ENCODE measurements at places on chromosomes 11 and 22. TPM values are rescaled to one million over a fixed set of nuclear protein-coding genes. Genes with fewer than 3 reads are reported as not detected.

Gene DUSP8
- total RNA-seq: 0.09 TPM

Gene OR51I1
- not detected for total RNA-seq

Gene CFL1
- 971 TPM for total RNA-seq

Gene AIFM3
- total RNA-seq: 4.3 TPM

Gene TMEM191C
- total RNA-seq: not detected

Gene TPBGL
- total RNA-seq: not detected

Gene PKP3
- total RNA-seq: 8.5 TPM

Gene SAA4
- total RNA-seq: not detected

Gene LYVE1
- total RNA-seq: 0.51 TPM

Gene NELL1
- total RNA-seq: 0.15 TPM

Gene CRYBB2
- total RNA-seq: not detected

Gene TMEM86A
- total RNA-seq: 0.87 TPM

DNA sequence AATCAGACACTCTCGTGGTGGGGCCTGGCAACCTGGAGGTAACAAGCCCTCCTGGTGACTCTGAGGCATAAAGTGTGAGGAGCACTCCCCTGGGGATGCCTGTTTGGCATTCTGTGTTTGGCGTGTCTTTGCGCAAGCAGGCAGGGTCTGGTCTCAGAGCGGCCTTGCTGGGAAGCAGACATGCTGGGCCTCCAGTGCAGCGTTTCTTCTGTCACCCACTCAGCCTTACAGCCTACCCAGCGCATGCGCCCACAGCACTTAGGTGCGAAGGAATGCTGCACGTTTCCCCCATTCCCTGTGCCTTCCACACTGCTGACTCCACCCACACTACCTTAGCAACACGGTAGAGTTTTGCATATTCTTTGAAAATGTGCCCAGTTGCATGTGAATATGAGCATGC lies 7.4 kb upstream of the CXCR5 start:
- no peaks in the 10 kb centered on the region for H3K4me1 ChIP-seq
- no peak overlapping the region for H3K27ac ChIP-seq
- no peak for DNase-seq
- H3K36me3 ChIP-seq: no peaks in the 10 kb centered on the region
- H3K4me3 ChIP-seq: no peak overlapping the region
- H3K27me3 ChIP-seq: no peaks in the 10 kb centered on the region

DNA sequence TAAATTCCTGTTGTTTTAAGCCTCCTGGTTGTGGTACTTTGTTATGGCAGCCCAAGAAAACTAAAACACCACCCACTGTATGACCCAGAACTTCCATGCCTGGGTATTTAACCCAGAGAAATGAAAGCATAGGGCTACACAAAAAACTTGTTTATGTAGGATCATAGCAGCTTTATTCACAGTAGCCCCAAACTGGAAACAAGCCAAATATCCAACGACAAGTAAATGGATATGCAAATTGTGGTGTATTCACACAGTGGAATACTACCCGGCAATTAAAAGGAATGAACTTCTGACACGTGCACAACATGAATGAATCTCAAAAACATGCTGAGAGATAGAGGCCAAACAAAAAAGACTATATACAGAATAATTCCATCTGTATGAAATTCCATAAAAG lies 62.2 kb upstream of the NAV2 start:
- H3K4me3 ChIP-seq: no peak overlapping the region
- H3K27ac ChIP-seq: no peak overlapping the region
- no peaks in the 10 kb centered on the region for H3K27me3 ChIP-seq
- no peaks in the 10 kb centered on the region for H3K36me3 ChIP-seq
- no peak for DNase-seq

GRCh38 chr11:46513934-46514342 lies 79.9 kb downstream of the AMBRA1 start:
- peak overlapping the region; percentile 32 for H3K27ac ChIP-seq
- H3K27me3 ChIP-seq: no peaks in the 10 kb centered on the region
- H3K4me1 ChIP-seq: peaks cover 3% of the 10 kb centered on the region
- no peak for DNase-seq
- H3K4me3 ChIP-seq: no peak overlapping the region

- H3K4me3 ChIP-seq: no peak overlapping the region
- peaks cover 14% of the 10 kb centered on the region for H3K4me1 ChIP-seq
- no peak overlapping the region for H3K27ac ChIP-seq
These were observed 58.6 kb downstream of the SIK2 start for GRCh38 chr11:111660822-111661221.

DNA sequence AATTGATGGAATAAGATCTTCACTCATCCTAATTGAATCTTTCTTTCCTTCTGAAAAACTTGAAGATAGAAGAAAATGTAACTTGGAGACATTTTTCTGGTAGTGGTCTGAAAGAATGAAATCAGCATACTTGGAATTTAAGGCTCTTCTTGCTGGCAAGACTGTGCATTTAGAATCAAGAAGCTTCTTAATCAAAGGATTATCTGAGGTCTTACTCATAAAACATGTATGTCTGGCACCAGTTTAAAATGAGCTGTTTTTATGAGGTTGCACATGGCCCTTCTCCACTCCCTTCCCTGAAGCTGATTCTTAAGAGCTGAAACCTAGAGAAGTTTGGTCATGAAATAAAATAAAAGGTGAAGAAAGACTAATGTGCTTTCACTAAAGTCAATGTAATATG lies 77.3 kb downstream of the ARHGEF12 start:
- H3K27ac ChIP-seq: no peak overlapping the region
- DNase-seq: no peak
- H3K4me3 ChIP-seq: no peak overlapping the region
- H3K36me3 ChIP-seq: peaks cover 4% of the 10 kb centered on the region
- H3K4me1 ChIP-seq: no peaks in the 10 kb centered on the region

DNA sequence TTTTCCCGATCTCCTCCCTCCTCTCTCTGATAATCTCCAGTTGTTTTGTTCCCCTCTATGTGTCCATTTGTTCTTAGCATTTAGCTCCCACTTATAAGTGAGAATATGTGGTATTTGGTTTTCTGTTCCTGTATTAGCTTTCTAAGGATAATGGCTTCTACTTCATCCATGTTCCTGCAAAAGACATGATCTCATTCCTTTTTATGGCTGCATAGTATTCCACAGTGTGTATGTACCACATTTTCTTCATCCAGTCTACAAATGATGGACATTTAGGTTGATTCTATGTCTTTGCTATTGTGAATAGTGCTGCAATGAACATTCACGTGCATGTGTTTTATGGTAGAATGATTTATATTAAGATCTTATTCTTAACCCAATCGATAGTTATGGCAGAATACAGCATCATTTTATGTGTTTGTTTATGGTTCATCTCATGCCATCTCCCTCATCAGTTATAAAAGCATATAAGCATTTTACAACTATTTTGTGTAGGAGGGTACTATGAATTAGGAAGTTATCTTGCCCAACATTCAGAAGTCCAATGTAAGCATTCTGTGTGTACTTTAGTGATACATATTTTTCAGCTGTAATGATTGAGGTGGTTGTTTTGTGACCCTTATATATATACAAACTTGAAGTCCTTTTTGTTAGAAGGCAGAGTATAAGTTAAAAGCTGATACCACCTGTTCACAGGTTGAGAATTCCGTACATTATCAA lies 3.2 kb downstream of the MS4A3 start:
- DNase-seq: no peak
- H3K36me3 ChIP-seq: no peaks in the 10 kb centered on the region
- no peaks in the 10 kb centered on the region for H3K4me1 ChIP-seq
- H3K27me3 ChIP-seq: no peaks in the 10 kb centered on the region
- no peak overlapping the region for H3K4me3 ChIP-seq

DNA sequence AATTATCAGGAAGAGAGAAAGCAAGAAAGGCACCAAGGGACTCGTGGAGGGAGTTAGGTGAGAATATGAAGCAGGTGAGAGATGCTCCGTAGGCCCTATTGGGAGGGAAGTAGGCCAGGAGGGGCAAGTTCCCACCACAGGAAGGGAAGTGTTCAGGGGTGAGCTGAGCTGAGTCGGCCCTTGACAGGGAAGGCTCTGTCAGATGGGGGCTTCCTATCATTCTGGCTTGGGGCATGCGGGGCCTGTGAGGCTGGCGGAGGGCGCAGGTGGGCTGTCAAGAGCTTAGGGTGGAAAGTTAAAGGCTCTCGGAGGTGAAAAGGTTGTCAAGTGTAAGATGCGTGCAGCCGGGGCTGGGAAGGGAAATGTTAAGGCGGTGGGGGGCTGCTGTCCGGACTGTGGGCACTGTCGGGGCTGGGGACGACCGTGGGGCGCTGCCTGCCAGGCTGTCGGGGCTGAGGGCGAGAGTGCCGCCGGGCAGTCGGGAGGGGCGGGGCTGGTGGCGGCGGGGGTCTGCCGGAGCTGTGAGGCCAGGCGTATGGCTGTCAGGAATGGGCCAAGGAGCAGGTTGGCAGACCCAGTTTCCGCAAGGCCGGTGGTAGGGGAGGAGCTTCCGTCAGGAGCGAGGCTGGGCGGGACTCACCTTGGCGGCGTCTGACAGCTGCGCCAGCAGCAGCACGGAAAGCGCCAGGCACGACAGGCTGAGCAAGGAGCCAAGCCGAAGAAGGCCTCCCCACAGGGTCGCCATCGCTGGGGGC lies 496 bp downstream of the TMEM9B start:
- peak; percentile 85 for DNase-seq
- H3K4me3 ChIP-seq: peak overlapping the region; percentile 81
- H3K27ac ChIP-seq: peak overlapping the region; percentile 66

GRCh38 chr11:93515441-93516025 lies 27.7 kb downstream of the SMCO4 start:
- peaks cover 44% of the 10 kb centered on the region for H3K4me1 ChIP-seq
- H3K36me3 ChIP-seq: no peaks in the 10 kb centered on the region
- no peak for DNase-seq
- H3K4me3 ChIP-seq: no peak overlapping the region
- no peaks in the 10 kb centered on the region for H3K27me3 ChIP-seq
- H3K27ac ChIP-seq: no peak overlapping the region

DNA sequence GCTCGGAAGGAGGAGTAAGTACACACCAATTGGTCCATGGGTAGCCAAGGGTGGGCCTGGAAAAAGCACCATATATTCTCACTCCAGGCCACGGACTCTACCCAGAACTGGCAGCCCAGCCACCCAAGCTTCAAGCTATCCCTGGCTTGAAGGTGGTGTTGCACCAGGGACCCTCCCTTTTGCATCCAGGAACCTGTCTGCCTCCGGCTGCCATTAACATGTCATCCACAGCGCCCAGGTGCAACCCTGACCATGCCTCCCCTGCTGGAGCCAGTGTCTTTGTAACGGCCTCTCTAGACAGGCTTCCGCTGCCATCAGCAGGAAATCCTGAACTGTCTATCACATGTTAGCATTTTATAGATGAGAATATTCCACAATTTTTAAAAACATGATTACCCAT lies 2158.5 kb upstream of the RAG2 start:
- no peak overlapping the region for H3K27ac ChIP-seq
- H3K36me3 ChIP-seq: no peaks in the 10 kb centered on the region
- no peaks in the 10 kb centered on the region for H3K4me1 ChIP-seq
- no peak overlapping the region for H3K4me3 ChIP-seq

- no peaks in the 10 kb centered on the region for H3K4me1 ChIP-seq
- no peaks in the 10 kb centered on the region for H3K36me3 ChIP-seq
- H3K27ac ChIP-seq: no peak overlapping the region
- H3K4me3 ChIP-seq: no peak overlapping the region
- no peak for DNase-seq
- H3K27me3 ChIP-seq: no peaks in the 10 kb centered on the region
These were observed 80.9 kb upstream of the MYO18B start for GRCh38 chr22:25661073-25661472.

DNA sequence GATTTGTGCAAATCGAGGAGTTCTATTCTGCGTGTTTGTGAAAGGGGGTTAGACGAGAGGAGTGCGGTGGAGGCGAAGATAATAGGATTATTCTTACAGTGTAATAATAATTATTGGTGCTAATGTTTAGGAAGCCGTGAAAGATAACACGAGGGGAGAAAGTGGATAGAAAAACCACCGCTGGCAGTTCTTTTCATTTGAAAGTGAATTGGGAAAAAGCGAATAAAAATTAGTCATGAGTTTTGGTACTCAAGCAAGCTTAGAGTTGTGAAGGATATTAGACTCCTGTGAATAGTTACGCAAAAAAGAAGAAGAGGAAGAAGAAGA lies 575 bp downstream of the SLC6A5 start:
- H3K36me3 ChIP-seq: no peaks in the 10 kb centered on the region
- peaks cover 15% of the 10 kb centered on the region for H3K4me1 ChIP-seq
- peaks cover 100% of the 10 kb centered on the region for H3K27me3 ChIP-seq
- DNase-seq: no peak

DNA sequence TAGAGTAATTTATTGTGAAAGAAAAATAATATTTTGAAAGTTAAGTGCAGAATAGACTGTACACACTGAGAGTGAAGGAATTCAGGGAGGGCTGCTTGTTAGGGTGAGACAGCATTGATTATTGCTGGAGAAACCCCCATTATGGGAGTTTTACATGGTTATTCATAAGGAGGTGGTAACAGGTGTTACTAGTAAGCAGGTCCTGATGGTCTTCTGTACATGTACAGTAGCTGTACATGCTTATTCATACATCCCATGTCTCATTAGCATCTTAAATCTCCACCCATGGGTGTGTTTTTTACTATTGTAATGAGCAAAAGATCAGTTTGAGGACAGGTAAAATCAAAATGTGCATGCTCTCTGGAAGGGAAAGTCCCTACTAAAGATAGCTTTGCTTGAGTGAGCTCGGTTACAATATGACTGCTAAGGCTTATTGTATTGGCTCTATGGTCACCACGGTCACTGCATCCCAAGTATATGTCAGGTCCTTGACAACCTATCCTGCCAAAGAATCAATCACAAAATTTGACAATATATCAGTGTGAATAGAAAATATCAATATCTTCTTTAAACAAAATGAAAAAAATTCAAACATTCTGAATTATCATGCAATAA lies 6.2 kb downstream of the KDM4F start:
- DNase-seq: no peak
- H3K4me3 ChIP-seq: no peak overlapping the region
- no peaks in the 10 kb centered on the region for H3K36me3 ChIP-seq
- H3K27me3 ChIP-seq: peaks cover 7% of the 10 kb centered on the region
- H3K4me1 ChIP-seq: no peaks in the 10 kb centered on the region

- no peak for DNase-seq
- no peak overlapping the region for H3K4me3 ChIP-seq
- H3K36me3 ChIP-seq: no peaks in the 10 kb centered on the region
- no peaks in the 10 kb centered on the region for H3K4me1 ChIP-seq
These were observed 6.6 kb upstream of the CDC42BPG start for GRCh38 chr11:64850979-64851567.

GRCh38 chr22:27650985-27651384 lies 150.6 kb downstream of the MN1 start:
- no peaks in the 10 kb centered on the region for H3K27me3 ChIP-seq
- H3K4me3 ChIP-seq: no peak overlapping the region
- peaks cover 10% of the 10 kb centered on the region for H3K4me1 ChIP-seq
- H3K36me3 ChIP-seq: no peaks in the 10 kb centered on the region
